ENCODE measurements at places on chromosomes 5 and 9. TPM values are rescaled to one million over a fixed set of nuclear protein-coding genes. Genes with fewer than 3 reads are reported as not detected.

Gene PCDHB15
- 0.65 TPM for total RNA-seq

Gene OR1Q1
- total RNA-seq = not detected

Gene SPATA31C1
- total RNA-seq = not detected

Gene IL9
- total RNA-seq = not detected

Gene IER5L
- total RNA-seq = 13.0 TPM

Gene ADCY2
- not detected for total RNA-seq

Gene SLC45A2
- 0.09 TPM for total RNA-seq

Gene HSD17B3
- not detected for total RNA-seq

Gene ANKRD18A
- total RNA-seq = under 0.01 TPM

Gene MYORG
- 8.0 TPM for total RNA-seq

Gene STPG3
- not detected for total RNA-seq

Gene ANKH
- 21.8 TPM for total RNA-seq
